ENCODE measurements at places on chromosomes 7 and 10.

GRCh38 chr7:41787651-41788350 is 84.9 kb upstream of the INHBA start:
- DNase-seq: no peak

DNA sequence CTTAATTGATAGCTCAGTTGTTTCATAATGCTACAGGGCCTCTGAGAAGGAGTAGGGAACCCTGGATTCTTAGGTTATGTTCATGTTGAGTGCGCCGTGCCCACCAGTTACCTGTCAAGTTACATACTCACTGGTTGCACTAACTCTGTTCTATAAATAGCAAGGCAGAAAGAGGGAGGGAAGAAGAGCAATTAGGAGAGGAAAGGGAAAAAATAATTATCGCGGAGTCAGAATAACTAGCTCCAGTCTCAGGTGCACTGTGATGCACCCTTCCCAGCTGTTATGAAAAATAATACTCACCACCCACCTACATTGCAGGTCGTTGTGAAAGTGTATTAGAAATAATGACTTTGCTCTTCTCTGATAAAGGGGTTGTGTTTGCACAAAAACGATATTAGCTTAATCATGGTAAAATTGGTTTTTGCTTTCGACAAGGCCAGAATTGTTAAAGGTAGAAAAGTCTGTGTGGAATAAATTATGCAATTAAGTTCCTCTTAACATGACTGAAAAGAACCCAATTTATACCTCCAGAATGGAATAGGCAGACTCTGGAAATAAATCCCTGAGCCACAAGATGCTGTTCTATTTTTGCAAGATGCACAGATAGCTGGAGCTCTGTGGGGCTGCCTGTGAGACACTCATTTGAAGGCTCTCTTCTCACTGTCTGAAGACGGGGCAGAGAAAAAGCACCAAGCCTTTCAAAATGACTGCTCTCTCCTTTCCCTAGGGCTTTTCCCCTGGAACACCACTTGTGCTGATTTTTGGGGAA is 137.6 kb upstream of the PITRM1 start:
- no peak for DNase-seq

- no peak for DNase-seq
These were observed 410.4 kb upstream of the NPVF start for GRCh38 chr7:25638590-25639244.

DNA sequence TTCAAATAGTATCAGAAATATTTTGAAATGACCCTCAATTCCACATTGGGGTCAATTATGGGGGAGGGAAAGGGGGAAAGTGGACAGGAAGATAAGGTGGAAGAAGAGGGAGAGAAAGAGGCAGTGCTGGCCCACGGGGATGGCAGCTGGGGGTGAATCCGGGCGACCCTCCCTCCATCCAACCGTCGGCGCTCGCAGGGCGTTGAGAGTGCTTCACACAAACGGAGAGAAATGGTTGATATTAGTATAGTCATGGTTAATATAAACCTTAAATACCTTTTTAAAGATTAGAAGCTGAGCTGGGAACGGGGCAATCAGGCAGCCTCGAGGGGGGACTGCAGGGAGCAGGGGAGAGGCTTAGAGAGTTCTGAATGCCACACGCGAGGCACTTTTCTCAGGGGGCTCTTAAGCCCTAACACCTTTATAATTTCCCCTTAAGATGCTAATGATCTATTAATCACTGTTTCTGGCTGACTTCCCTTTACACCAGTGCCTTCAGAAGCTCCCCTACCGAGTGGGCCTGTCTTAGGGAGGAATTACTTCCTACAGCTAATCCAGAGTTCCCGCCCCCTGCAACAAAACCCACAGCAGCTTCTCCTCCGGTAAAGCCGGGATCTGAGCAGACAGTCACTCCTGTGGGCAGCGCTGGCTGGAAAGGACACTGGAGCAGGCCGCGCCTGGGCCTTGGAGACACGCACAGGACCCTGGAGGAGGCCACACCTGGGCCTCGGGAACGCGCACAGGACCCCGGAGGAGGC is 39.5 kb downstream of the PRKAG2 start:
- DNase-seq: no peak

DNA sequence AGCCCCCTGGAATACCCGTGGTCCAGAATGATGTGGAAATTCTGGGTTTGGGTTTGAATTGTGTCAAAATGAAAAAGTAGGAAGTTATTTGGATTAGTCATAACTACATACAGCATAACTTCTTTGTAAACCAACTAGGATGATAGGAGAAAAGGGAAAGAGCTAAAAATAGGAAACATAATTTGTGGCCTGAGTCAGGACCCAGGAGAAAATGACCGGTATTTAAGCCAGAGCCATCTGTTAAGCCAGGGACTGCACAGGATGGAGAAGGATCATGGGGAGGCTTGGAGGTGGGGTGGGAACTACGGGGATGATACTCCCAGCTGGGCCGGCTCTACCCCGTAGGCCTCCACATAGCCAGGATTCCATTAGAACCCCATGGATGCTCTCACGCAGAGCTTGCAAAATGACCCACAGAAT is 98.6 kb downstream of the MYOF start:
- no peak for DNase-seq

DNA sequence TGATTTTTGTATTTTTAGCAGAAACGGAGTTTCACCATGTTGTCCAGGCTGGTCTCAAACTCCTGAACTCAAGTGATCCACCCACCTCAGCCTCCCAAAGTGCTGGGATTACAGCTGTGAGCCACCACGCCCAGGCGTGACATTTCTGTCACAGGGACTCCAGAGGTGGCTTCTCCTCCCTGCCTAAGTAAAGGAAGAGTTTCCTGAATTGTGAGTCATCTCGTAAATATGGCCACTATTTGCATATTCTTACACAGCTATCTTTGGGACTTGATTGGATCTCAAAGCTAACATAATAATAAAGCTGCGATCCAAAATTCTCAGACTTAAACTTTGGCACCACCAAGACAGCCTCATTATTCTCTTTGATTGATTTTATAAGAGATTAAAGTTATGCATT is 50.1 kb downstream of the ADARB2 start:
- DNase-seq: no peak

DNA sequence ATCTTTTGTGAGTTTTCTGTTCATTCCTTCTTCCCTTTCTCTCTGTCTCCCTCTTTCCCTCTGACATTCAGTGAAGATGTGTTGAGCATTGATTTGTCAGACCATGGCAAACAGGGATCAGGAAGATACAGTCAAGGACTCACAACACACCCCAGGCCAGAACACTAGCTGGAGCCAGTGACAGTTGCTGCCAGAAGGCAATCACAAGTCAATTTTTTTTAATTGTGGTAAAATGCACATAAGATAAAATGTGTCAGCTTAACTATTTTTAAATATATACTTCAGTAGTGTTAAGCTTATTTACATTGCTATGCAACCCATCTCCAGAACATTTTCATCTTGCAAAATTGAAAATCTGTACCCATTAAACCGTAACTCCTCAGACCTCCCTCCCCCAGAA is 62.6 kb downstream of the TEX36 start:
- no peak for DNase-seq

DNA sequence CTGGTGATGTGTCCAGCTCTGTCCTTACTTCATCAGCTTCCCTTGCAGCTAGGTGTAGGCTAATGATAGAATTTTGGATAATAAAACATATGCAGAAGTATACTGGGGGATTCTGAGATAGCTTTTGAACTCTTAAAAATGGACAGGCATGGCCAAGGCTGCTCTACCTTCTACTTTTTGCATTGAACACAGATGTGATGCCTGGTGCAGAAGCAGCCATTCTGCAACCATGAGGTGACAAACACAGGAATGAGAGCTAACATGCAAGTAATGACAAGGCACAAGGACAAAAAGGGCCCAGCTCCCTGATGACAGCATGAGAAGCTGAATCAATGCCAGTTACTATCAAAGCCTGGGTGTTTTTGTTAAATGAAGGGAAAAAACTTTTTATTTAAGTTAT is 686.5 kb upstream of the AUTS2 start:
- no peak for DNase-seq

DNA sequence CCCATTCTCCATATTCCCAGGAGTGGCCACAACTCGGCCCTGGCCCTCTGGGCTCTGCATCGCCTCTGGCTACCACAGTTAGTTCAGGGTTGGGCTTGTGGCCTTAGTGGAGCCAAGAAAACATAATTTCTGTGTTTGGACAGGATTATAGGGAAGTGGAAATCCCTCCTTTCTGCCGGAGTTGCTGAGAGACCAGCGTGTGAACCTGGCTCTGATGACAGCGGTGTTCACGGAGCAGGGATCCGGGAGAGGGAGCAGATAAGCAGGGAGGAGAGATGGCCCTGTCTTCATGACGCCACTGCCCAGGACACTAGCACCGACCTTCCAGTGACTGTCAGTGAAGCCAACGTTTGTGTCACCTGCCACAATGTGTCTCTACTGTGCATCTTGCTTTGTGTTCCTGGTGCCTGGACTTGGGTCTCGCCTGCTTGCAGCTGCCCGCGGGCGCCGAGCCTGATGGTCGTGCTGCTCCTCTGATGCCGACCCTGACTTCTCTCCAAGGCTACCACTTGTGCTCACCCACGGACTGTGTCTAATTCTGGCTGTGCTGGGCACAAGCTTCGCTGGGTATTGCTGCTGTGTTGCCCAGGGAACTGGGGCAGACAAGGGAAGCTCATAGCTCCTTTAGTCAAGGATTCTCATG is 67.0 kb upstream of the VIPR2 start:
- no peak for DNase-seq
